ENCODE measurements at places on chromosomes 4 and X.

DNA sequence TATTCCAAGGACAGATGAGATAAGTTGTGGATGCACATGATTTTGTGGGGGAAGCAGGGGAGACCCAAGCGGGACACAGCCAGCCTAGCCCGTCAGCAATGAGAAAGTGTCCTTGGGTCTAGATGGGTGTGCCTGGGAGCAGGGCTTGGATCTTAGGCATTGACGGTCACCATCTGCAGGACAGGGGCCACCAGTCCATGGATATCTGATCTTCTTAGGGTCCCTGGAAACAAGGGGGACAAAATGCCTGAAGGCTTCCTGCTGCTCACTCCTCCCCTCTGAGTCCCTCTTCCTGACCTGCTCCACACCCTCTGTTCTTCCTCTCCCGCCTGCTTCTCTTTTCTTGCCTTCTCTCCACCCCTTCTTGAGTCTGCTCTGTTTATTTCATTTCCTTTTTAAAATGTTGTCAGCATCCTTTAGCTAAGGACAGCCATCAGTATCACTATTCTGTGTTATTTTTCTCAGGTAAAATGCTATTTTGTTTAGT lies 298.4 kb downstream of the RAPGEF2 start:
- no peak for DNase-seq

DNA sequence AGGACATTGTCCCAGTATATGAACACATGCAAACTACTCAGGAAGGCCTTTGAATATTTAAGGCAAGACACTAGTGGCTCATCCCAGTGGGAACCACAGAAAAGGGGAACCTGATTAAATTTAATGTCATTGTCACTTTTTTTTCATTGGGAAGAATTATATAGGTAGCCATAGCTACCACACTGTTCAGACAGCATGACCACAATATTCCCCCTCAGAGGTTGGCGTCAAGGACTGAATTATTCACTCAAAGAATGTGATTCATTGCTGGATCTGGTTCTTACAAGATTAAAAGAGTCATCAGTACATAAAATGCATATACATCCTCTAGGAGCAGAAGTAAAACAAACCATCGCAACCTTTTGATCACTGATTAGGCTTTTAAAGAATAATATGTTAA lies 92.0 kb upstream of the SMARCAD1 start:
- no peak for DNase-seq

DNA sequence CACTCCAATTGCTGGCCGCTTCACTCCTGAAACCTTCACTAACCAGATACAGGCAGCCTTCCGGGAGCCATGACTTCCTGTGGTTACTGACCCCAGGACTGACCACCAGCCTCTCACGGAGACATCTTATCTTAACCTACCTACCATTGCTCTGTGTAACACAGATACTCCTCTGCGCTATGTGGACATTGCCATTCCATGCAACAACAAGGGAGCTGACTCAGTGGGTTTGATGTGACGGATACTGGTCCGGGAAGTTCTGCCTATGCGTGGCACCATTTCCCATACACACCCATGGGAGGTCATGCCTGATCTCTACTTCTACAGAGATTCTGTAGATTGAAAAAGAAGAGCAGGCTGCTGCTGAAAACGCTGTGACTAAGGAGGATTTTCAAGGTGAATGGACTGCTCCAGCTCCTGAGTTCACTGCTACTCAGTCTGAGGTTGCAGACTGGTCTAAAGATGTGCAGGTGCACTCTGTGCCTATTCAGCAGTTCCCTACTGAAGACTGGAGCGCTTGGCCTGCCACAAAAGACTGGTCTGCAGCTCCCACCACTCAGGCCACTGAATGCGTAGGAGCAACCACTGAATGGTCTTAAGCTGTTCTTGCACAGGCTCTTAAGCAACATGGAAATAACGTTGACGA lies 35.8 kb upstream of the PRDM8 start:
- no peak for DNase-seq

GRCh38 chrX:16892504-16893362 lies 22.6 kb upstream of the RBBP7 start:
- peak; percentile 52 for DNase-seq

DNA sequence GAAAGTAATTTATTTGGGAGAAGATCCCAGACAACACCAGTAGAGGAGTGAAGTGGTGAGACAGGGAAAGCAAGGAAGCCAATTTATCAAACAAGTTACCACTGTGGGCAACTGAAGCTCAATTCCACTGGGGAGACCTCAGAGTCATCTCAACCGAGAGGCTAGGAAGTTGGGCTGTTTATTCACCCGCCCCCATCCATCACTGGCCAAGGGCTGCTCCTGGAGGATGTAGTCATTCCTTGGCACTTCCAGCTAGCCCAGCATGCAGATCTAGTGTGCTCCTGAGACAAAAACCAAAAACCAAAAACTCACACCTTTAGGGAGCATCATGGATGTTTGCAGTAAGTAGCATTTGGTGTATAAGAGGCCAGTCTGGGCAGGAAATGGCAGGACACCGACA lies 47.0 kb downstream of the RAI2 start:
- no peak for DNase-seq
